NCI-H1048 (cell line): ENCODE measurements at places on chromosomes 16 and 17.

GRCh38 chr16:59683709-59684108 is 949.6 kb upstream of the GOT2 start:
- no peak for DNase-seq

DNA sequence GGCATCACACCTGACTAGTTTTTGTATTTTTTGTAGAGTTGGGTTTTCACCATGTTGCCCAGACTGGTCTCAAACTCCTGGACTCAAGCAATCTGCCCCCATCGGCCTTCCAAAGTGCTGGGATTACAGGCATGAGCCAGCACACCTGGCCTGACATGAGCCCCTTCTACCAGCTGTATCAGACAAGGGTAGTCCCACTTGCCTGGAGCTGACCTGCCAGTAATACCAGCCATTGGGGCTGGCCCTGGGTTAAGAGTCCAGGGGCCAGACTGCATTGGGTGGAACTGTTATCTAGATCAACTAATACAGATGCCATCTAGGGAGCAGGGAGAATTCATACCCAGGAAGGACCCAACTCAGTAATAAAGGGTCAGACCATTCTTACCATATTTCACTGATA is 28.1 kb downstream of the WSB1 start:
- no peak for DNase-seq

- DNase-seq = no peak
Observed at GRCh38 chr16:83653785-83654184, 154.0 kb upstream of the HSBP1 start.

DNA sequence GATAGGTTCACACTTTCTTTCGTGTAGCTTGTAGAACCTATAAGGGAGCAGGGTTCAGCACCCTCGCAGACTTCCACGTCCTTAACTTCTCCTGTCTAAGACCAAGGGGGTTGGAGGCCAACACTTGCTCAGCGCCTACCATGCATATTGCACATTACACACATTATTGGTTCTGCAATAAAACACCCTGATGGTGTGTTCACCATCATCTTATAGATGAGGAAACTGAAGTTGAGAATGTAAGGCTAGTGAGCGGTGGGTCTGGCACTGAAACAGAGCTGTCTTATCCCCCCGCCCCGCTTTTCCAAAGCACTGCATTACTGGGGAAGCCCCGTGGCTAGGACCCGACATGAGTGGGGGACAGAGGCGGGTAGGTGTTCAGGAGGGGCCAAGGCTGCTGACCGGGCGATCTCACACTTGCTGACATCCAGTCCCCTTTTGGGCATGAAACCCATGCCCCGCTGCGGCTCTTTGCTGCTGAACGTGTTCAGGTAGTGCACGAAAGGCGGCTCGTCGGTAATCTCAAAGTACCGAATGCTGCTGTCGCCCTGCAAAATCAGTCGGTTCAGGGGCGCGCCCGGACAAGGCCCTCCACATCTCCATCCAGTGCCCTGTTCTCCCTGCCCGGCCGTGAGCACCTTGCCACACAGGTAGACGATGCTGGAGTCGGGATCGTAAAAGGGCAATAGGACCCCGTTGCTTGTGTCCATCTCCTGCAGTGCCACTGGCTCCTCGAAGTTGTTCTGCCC is 6.2 kb downstream of the CORO6 start:
- no peak for DNase-seq

- DNase-seq = no peak
Observed at GRCh38 chr16:3175157-3176093, 12.6 kb upstream of the OR1F1 start.
